H4 (cell line): ENCODE measurements at places on chromosomes 3 and 15. TPM values are rescaled to one million over a fixed set of nuclear protein-coding genes. Genes with fewer than 3 reads are reported as not detected.

GRCh38 chr3:122576174-122576940 lies 1.1 kb upstream of the PARP15 start:
- DNase-seq, result no peak

GRCh38 chr3:178833695-178834094 lies 237.9 kb downstream of the ZMAT3 start:
- no peak for DNase-seq

GRCh38 chr3:195907684-195907933 lies 742 bp downstream of the TNK2 start:
- DNase-seq, result no peak

DNA sequence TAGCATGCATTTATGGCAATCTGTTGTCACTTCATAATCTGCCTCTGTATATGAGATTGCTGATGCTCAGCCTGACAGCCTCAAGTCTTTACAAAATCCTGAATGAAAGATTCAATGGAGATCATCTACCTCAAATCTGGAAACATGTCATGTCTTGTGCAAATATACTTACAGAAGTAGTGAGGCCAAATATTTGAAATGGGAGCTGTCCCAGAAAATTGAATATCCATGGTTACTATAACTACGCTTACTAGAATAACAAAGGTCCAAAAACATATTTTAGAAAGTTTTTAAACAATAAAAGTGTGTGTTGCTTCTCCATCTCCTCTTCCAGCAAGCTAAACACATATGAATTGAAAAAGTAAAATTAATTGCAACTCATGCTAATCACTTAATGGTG lies 133.2 kb upstream of the DPH6 start:
- DNase-seq, result no peak

- DNase-seq, result no peak
Observed at GRCh38 chr3:192655040-192655439, 72.3 kb downstream of the FGF12 start.

- DNase-seq, result no peak
Observed at GRCh38 chr3:71269906-71270305, 313.6 kb downstream of the FOXP1 start.

DNA sequence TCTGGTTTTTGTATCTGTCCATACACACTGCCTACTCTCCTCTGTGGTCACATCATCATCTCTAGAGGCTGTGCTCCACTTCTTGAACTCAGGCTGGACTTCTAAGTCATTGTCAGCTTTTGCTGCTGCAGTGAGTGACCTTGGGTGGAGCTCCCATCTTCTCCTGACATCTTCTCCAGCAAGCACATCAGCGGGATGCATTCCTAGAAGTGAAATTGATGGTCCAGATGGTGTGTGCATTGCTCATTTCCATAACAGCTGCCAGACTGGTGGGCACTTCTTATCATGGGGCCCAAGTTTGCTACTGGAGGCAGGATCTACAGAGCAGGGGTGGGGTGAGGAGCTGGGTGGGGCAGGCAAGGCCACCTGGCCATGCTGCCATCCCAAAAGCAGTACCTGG lies 109.9 kb downstream of the DNAJB8 start:
- no peak for DNase-seq

GRCh38 chr15:68371851-68372250 lies 60.1 kb downstream of the ITGA11 start:
- no peak for DNase-seq

GRCh38 chr15:90617668-90618097 lies 88.0 kb downstream of the CRTC3 start:
- no peak for DNase-seq

DNA sequence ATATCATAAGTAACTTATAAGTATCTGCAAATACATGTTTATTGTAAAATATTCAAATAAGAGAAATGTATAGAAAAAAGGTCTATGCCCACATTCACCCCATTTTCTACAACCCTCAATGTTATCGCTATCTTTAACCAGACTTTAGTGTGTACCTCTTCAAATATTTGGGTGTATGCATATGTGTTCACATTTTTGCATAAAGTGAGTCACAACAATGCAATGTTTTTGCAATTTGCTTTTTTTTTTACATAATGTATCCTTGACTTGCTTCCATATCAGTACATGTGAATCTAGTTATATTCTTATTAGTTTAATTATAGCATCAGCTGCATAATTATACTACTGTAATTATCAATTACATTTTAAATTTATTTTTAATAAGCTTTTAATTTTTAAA lies 117.3 kb upstream of the LYSMD4 start:
- no peak for DNase-seq

DNA sequence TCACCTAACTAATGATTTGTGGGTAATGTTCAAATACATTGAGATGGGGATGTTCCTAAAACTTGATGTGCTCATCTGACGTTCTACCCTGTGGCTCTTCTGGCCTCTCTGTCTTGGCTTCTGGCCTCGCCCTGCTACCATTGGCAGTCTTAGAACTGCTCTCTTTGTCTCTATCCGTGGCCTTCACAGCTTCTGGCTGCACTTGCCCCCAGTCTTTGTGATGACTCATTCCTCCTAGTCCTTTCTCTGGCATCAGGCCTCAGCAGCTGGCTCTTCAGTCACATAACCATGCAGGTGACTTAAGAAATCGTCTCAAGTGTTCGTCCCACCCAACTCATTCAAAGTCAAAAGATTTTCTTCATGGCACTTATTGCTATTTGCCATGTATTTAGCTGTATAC lies 188.1 kb downstream of the BBX start:
- peak; percentile 31 for DNase-seq

DNA sequence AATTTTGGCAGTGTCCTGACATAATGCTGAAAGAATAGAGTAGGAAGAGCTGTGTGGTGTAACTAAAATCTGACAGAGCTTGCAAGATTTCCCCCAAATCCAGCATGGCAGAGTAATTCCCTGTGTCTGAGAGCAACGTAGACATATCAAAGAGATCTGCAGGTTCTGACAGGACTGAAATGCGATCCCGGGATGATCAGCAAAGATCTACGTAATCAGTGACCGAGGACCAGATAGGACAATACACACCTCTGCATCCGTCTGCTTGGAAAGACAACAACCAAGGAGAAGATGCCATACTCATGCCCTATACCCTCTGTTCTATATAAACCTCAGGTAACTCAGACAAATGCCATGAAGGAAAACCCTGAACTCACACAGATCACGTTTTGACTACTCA lies 26.6 kb upstream of the SYNPR start:
- DNase-seq, result no peak

GRCh38 chr15:63856711-63857460 lies 23.1 kb upstream of the HERC1 start:
- no peak for DNase-seq

DNA sequence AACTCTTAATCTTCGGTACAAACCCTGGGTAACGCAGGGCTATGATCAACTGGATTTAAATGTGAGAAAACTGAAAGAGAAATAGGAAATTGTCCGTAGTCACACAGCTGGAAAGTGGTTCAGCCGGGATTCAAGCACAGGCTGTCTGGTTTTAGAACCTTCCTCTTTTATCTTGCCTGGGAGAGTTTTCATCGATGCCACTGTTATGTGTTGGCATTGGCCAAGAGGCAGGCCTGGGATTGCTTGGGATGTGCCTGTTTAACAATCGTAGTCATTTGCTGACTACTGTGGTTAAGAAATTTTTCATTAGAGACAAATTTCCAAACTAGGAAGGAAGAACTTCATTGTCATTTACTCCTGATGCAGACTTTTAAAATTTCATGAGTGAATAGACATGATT lies 4.3 kb downstream of the MCTP2 start:
- no peak for DNase-seq

DNA sequence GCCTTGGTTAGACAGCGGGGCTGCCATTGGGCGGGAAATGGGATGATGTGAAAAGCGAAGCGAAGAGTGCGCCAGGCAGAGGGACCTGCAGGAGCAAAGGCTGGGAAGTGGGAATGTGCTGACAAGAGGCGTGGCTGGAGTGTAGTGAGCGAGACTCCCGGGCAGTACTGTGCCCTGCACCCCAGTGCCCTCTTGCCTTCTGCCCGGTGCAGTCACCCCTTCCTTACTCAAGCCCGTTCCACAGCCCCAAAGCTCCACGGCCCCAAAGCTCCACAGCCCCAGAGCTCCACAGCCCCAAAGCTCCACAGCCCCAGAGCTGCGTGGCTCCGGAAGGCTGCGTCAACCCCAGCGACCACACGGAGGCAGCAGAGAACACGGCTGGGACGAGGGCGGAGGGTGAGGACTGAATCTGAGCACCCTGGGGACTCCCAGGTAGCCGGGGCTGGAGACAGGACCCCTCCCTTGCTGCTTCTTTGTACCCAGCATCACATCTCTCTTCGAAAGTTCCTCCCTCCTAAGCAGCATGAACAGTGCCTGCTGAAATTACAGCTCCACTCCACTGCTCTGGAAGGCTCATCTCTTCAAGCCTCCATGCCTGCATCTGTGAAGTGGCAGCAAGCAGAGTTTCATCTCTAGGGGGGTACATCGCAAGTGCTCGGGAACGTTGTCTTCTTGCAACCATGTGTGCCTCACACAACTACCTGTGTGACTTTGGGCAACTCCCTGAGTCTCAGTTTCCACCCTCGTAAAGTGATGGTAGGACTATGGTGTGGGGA lies 108.9 kb downstream of the FBLN2 start:
- DNase-seq, result peak; percentile 43

DNA sequence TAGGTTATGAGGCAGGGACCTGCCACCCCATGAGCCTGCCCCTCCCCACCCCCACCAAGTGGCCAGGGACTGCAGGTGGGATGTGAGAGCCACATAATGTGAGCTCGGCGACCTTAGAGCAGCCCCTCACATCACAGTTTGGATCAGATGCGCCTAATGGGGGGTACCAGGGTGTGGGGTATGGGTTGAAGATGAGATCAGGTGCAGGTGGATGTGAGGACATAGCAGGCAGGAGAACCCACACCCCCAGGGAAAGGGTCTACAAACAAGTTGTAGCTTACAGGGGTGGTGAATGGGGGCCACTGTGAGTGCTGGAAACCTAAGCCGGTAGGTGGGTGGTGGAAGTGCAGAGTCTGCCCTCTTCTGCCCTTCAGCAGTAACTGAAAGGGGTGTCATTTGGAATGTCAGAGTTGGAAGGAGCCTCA lies 94.0 kb downstream of the CORO2B start:
- no peak for DNase-seq

DNA sequence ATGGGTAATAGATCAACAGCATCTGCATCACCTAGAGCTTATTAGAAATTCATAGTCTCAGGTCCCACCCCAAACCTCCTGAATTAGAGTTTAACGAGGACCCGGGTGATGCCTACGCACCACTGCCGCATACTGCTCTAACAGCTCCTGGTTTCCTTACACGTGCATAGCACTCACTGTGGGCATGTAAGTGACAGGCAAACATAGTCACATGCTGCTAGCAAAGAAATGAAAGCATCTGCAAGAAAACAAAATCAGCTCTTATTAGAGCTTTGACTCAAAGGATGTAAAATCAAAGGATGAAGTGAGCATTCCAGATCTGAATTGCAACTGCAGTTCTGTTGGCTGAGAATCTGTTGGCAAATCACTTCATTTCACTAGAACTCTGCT lies 19.1 kb upstream of the RIOX2 start:
- DNase-seq, result no peak

- DNase-seq, result no peak
Observed at GRCh38 chr3:177236704-177237103, 39.4 kb upstream of the TBL1XR1 start.

DNA sequence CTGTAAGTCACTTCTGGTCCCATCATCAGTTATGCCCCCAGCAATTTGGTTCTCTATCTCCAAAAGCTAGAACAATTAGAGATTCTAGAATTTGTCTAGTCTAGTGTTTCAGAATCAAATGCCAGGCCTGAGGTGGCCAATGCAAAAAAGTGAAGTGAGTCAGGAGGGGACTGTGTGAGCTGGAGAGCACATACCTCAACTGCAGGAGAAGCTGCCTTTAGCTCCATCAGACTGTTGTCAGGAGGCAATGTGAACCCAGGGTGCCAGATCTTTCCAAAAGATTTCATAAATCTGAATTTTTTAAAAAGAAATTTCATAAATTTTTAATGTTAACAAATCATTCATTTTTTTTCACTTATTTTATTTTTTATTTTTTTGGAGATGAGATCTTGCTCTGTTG lies 80.7 kb upstream of the EOMES start:
- DNase-seq, result no peak

DNA sequence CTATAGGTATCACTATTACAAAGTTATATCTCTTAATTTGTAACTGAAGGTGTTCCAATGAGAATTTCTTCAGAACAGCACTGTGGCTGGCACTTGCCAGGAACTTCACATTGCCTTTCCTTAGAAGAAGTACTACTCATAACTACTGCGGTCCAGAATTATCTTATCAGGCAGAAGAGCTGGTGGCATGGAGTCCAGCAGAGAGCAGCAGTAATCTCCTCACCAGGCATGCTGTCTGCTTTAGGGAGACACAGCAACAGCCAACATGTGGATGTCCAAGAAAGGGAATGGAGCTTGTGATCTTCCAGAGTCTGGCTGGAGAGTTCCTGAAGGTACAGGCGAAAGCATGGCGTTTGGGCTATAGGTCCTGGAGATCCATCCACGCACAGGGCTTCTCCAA lies 919.7 kb upstream of the NR2F2 start:
- no peak for DNase-seq

- no peak for DNase-seq
Observed at GRCh38 chr3:134754768-134755559, 40.1 kb upstream of the EPHB1 start.

GRCh38 chr3:139157161-139157932 lies 112.7 kb upstream of the PRR23C start:
- no peak for DNase-seq

DNA sequence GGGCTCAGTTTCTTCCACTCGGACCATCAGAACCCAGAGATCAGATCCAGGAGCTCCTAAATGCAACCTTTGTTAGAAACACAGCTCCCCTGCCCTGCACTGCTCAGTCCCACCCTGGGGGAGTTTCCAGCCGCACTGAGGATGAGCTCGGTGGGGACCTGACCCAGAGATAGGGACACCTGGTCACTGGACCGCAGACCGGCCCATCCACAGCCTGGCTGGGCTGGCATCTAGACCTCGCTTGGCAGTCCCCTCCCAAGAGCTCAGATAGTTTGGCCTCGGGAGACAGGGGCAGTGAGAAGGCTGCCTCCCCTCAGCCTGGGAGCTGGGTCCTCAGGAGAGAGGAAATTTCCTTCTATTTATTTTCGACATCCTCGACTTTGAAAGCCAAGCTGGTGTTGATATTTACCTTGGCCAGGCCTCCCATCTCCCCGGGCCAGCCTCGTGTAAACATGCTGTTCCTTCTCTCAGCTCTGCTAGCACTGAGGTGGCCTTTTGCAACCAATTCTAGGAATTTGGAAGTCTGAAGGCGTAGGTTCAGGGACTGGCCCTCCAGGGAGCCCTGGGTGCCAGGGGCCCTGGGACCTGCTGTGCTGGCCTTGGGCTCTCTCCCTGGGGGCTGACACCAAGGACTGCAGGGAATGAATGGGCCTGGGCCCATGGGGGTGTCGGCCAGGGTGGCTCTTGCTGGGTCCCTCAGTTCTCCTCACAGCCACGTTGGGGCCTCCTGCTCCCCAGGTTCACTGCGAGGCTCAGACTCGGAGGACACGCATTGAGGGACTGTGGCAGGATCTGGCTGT lies 90.1 kb downstream of the VGLL4 start:
- DNase-seq, result no peak

The FSD2 gene
- total RNA-seq, result not detected in 2 replicates

The SH3GL3 gene
- 0.99 and 2.0 TPM in 2 replicates for total RNA-seq

The CYP11A1 gene
- total RNA-seq, result not detected in 2 replicates

The ZBED2 gene
- not detected in 2 replicates for total RNA-seq

The DAG1 gene
- total RNA-seq, result 30.8 and 32.4 TPM in 2 replicates
